ENCODE measurements at places on chromosomes 4 and X.

- DNase-seq = peak; percentile 71
These were observed 18.4 kb upstream of the LDB2 start for GRCh38 chr4:16916719-16917337.

GRCh38 chr4:115664285-115664684, 550.9 kb upstream of the NDST4 start:
- DNase-seq = no peak

GRCh38 chr4:110487873-110488272, 11.9 kb downstream of the ENPEP start:
- no peak for DNase-seq

GRCh38 chr4:82561786-82562563, at the start of gene TMEM150C:
Gene TMEM150C (minus strand): TSS chr4:82561988. CDS start chr4:82504657, 57,331 bp downstream.
- no peak for DNase-seq

- no peak for DNase-seq
These were observed 174.1 kb downstream of the RBMX2 start for GRCh38 chrX:130575831-130576389.

GRCh38 chr4:22515888-22516541, at the start of gene ADGRA3:
Gene ADGRA3 (minus strand): TSS chr4:22516066. CDS start chr4:22515784, 282 bp downstream.
- no peak for DNase-seq

GRCh38 chr4:170022211-170022610, 4.0 kb downstream of the MFAP3L start:
- no peak for DNase-seq

DNA sequence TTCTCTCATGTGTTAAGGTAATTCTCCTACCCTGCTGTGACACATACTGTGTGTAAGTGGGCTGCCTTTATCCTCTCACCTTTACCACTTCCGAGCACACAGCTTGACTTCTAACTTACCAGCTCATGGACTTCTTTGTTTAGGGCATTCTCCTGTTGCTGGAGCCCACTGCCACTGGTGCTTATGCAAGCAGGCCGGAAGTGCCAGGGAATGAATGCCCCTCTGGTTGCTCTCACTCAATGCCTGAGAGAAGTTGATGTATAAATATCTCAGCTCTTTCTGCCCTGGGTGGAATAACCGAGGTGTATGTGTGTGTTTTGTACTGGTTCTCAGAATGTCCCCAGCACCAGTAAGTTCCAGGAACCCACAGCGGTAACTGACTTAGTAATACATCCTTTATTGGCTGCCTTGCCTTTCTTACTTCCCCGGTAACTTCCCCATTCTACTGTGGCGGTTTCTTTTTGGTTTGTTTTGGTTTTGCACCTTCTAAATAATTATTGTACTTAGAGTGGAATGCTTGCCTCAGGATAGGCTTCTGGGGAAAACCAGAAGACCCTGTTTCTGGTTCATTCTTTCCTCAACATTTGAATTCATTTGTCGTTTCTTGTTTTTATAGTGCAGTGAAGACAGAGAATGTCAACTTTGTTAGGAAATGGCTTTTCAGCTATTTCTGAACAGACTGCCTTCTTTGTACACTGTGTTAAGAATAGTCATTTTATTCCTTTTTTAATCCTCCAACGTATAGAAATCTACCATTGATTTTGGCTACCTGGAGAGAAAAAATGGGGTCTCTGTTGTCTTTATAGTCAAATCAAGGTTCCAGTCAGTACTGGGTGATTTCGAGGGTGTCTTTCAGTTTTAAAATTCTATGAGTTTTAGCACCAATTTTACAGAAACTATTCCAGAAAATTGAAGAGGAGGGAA, 45.4 kb downstream of the CXorf58 start:
- DNase-seq = peak; percentile 63

DNA sequence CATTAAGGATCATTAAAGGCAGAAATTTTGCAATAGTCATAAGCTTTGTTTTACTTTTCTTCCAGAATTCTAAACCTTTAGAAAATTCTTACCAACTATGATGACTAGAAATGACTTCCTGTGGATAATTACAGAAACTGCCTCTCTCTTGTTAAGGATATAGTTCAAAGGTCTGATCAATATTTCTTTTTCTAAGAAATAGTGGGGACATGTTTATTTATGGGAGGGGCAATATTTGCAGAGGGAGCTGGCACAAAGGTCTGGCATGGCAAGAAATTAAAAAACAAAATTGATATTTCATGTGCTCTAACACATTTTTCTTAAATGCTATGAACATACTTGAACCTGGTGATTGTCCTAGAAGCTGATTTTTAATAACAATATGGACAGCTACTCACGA, 448.9 kb downstream of the KCTD8 start:
- DNase-seq = no peak

DNA sequence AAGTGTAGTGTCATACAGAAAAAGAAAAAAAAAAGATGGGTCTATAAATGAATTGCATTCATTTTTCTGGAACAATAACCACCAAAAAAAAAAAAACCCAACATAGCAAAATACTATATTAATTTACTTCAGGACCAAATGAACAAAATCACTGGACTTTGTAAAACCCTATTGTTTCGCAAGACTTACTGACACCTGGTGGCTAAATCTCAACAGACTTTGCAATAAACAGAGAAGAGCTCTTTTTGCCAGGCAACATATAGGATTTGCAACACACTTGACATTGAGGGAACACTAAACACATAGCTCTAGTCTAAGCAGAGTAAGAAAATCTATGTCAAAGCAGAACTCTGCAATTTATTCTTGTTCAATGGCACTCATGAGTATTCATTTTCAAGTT, 990.2 kb downstream of the STPG2 start:
- DNase-seq = peak; percentile 3

All from iPS DF 19.7 (cell line).